Fibroblast of mammary gland (primary cell): ENCODE measurements at places on chromosomes 2 and 18.

- no peak for DNase-seq
Measured at GRCh38 chr2:237602409-237602808, 11.9 kb upstream of the RAB17 start.

- peak; percentile 72 for DNase-seq
Measured at GRCh38 chr2:201116115-201116958, at the start of gene CFLAR. Gene CFLAR, plus strand, starts transcription at chr2:201116164. Its CDS starts 13,702 bp downstream, at chr2:201129866.

DNA sequence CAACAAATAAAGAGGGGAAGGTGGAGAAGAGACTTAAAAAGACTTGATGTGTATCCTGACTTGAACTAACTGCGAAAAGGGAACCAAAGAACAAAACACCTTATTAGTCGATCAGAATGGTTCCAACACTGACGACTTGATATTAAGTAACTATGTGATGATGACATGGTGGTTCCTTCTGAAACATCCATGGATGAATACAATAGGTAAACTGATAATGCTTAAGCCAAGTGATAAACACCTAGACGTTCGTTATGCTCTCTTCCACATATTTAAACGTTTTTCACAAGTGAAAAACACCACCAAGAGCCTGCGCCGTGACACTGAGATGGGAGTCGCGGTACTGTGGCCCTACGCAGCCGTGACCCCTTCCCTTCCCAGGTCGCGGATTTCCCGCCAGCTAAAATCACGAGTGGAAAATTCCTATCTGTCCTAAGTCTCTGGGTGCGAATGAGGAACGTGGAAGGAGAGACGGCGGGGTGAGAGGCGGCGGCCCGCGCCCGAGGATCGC, 797 bp downstream of the TTC32 start:
- peak; percentile 33 for DNase-seq

- DNase-seq: peak; percentile 27
Measured at GRCh38 chr18:59140302-59140885, 710 bp downstream of the SEC11C start.

DNA sequence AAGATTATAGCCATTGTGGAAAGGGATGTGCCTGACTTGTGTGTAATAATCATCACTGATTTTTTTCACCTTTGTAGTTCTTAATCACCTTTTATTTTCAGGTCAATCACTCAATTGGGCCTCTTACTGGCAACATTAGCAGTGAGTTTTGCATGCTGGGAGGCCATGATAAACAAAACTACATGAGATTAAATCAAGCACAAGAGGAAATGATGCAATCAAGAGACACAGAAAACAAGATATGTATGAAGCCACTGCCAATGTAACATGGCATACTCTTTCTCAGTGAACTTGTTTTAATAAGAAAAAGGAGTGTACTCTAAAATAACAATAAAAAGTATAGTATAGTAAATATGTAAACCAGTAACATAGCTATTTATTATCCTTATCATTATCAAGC, 69.9 kb upstream of the FSIP2 start:
- no peak for DNase-seq

DNA sequence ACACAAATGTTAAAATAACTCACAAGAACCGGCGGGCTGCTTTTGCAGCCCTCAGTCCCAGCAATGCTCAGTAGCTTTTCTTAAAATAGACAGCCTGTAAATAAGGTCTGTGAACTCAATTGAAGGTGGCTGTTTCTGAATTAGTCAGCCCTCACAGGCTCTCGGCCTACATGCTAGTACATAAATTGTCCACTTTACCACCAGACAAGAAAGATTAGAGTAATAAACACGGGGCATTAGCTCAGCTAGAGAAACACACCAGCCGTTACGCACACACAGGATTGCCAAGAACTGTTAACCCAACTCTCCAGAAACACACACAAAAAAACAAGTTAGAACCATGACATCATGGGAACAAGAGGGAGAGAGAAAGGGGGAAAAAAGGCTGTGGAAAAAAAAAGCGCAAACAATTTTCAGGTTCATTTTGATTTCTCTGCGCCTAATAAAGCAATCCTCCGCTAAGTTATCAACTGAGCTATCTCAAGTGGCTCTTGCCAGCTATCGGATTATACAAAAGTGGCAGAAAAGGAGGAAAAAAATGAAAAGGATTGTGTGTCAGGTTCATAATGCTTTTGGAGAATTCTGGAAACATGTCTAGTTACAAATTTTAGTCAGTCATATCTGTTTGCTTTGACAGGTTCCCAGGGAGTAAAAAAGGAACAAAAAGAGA, 89.1 kb downstream of the ZEB2 start:
- peak; percentile 69 for DNase-seq

DNA sequence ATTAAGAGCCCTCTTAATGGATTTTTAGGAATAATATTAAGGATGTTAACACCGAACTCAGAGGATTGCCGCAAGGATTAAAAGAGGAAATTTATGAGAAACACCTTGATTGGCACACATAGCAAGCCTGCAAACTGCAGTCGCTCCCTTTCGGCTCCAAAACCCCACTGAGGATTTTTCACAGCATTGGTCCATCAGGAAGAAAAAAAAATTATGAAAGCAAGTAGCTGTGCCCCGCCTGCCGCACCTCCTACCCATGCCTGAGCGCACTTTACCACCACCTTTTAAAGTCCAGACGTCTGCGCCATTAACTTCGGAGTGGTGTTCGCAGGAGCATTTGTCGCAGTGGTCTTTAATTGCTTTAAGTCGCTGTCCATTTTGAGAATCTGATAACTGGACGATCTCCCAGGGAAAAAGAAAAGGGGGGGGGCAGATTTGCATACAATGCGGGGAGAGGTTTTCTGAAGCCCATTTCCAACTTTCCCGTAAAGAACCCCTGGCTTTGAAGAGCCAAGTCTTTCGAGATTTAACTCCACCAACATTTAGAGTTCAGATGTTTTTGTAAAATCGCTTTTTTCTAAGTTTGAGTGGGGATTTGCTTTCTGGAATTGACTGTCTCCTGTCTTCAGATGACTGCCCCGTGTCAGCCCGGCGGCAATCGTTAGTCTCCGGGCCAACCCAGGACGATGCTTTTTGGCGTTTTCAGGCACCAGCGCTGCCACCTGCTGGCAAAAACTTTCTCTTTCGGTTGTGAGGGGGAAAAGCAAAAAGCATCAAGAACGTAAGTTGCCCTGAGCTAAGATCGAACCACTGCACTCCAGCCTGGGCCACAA, 913 bp upstream of the TRABD2A start:
- peak; percentile 84 for DNase-seq

GRCh38 chr2:242085941-242086621, 216.6 kb downstream of the RTP5 start:
- DNase-seq: peak; percentile 35

- peak; percentile 30 for DNase-seq
Measured at GRCh38 chr18:47075098-47075883, 39.9 kb upstream of the ELOA2 start.

DNA sequence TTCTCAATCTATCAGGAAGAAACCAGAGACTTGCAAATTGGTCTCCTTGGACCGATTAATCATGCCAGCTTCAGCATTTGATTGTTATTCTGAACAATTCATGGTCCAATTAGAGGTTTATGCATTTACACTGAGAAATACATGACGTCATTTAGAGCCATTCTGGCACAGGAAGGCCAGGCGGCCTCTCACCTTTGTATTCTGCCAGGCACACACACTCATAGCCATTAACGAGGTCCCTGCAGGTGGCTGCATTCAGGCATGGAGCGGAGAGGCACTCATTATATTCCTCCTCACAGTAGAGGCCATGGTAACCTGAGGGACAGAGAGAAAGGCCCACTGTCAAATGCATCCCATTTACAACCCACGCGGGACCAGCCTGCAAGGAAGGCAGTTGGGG, 146.8 kb upstream of the PID1 start:
- DNase-seq: no peak

- no peak for DNase-seq
Measured at GRCh38 chr18:6607343-6607742, 122.2 kb upstream of the ARHGAP28 start.

DNA sequence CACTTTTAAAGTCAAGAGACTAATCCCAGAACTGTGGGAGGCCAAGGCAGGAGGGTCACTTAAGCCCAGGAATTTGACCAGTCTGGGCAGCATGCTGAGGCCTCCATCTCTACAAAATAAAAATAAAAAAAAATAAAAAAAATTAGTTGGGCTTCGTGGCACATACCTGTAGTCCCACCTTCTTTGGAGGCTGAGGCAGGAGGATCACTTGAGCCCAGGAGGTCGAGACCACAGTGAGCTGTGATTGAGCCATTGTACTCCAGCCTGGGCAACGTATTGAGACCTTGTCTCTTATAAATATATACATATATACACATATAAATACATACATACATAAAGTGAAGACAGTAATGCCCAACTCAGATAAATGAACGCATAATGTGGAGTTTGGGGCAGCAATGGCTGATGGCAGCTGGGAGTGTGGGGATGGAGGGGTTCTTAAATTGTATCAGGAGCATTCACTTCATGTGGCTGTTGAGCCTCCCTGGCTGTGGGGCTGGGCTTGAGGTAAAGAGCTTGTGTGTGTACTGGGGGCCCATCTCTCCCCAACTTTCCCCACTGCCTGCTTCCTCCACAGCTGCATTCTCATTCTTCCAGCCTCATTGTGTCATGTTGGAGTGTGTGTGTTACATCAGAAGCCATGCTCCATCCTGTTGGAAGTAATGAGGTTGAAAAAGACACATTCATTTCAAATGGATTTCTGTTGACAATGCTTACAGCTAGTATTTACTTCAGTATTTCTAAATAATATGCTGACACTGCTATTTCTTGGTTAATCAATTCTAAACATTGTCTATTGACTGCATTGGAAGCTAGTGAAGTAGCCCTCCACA, 96.5 kb upstream of the HS6ST1 start:
- DNase-seq: no peak

DNA sequence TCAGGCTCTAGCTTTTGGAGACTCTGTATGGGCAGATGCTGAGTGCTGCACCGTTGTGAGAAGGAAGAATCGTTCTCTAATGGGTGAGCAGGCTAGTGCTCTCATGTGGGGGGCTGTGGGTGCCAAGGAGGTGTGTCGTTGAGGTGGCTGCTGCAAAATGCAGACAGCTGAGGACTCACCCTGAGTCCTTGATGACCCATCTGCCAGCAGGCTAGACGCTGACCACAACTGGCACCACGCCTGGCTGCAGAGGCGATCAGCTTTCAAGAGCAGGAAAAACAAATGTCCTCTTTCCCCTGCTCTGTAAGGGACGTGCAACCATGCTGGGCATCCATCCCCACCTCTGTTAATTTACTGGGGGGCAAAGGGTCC, 48.2 kb downstream of the HAUS1 start:
- DNase-seq: peak; percentile 83
